Iris pigment epithelial cell (primary cell): ENCODE measurements at places on chromosomes 12 and 14.
A peak's percentile ranks its signal among the peaks of the same experiment; 100 is the strongest.

DNA sequence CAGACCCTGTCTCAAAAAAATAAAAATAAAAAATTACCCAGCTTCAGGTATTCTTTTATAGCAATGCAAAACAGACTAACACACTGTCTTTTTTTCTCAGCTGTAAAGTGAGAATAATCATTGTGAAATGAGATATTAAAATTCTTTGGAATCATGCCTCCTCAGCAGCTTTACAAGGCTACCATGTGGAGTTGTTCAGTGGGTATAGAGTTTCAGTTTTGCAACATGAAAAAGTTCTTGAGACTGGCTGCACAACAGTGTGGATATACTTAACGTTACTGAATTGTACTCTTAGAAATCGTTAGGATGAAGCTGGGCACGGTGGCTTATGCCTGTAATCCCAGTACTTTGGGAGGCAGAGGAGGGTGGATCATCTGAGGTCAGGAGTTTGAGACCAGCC is 15.7 kb upstream of the MAPKAPK5 start:
- peak; percentile 41 for DNase-seq

- DNase-seq = no peak
Observed at GRCh38 chr14:73802431-73803188, 49.0 kb upstream of the PTGR2 start.

DNA sequence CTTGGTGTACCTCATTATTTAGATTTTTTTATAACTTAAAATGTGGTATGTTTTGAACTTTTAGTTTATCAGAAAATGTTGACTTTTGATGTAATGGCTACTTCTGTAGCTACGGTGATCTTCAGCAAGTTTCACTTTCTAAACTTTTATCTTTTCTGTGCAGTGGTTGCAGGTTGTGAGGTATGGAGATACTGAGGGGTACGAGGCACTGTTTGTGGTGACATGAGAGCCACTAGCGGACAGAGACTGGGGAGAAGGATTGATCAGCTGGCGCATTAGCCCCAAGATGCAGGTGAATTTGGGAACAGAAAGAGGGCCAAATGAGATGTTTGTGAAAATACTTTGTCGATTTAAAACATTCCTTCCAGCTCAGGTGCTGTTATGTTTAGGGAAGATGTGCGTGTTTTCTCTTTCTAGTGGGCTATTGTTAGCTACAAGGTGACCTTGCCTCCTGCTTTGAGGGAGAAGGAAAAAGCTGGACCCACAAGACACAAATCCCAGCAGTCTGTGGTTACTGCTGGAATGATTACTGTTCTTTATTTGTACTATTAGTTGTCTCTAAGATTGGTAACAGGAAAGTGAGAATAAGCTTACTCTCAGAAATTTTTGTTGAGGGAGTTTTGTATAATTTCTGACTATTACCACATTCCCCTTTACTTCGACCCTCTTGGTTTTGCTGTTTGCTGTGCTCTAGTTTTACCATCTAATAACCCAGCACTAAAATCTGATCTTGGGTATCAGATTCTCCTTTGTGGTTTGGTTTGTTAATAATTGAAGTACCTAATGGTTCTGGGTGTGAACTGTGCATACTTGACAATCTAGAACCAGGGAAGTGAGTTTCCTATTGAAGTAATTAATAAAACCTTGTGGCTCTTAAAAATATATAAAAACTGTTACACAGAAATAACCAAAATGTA is 61.7 kb downstream of the FBXO34 start:
- no peak for DNase-seq

DNA sequence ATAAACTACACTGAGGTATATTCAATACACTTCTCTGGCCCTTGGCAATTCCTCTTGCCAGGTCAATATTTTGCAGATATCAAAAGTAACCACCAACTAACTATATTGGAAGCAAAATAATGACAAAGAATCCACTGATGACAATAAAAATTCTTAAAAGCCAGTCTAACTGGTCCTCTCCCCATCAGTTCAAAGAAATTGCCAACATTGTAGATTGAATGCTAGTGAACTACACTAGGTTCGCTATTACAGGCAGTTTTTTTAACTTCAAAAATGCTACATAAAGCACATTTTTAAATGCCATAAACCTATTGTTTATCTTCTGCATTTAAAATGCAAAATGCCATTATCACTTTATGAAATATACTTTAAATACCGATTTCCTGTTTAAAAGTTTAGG is 4.0 kb downstream of the CDK17 start:
- DNase-seq = no peak

DNA sequence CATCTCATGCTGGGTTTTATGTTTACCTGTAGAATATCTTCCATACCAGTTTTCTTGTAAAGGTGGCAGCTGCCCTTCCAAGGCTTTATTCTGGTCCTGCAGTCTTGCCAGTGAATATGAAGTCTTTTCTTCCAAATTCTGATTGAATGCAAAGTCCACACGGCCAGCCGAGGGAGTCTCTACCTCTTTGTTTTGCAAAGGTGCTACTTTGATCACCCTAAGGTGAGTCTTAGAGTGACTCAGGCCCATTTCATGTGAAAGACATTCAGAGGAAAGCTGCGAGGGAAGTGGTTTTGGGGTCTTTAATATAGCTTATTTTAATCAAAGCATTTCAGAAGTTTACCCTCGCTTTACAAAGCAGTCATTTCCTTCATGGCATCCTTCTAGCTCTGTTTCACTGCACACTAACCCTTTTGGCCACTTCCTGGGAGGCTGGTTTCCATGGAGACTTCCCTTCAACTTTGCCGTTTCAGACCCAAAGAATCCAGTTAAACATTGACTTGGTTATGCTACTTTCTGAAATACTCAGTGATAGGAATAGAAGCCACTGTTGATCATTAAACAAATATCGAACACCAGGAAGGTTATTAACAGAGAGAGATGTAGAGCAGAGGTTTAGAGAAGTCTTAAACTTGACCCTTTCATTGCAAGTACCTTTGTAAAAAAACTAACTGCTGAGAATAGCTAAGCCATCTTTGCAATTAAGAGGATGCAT is at the start of gene CCDC198:
CCDC198 (minus strand) TSS at position 391 of the 715 bp plus-strand sequence; CDS start at position 249, 142 bp downstream.
- no peak for DNase-seq

DNA sequence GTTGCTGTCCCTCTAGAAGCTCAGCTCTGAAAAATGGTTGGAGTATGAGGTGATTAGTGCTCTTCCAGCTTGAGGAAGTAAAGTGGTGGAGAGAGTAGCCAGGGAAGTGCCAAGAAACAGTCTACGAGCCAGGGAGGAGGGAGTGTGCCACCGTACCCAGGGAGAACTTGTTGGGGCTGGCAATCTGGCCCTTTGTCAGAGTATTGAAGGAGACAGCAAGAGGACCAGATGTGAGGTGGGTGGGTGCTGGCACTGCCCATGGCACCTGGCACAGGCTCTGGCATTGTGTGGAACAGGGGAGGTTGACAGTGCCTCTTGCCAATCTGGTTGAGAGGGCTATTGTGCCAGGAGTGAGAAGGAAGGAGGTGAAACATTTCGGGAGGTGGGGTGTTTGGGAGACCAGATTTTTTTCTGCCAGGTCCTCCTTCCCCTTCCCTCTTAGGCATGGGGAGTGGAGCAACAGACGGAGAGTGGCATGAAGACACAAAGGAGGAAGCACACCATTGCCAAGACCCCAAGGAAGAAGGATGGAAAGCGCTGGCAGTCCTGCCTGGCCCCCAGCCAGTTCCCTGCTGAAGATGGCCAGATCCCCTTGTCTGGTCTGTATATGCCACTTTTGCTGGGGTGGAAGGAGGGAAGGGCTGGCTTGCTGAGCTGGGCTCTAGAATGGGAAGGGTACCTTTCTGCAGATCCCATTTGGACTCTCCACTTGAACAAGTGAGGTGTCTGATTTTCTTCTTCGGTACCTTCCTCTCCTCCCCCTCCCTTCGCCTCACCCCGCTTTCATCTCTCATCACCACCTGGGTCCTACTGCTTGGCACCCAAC is 37.5 kb downstream of the ZFHX2 start:
- no peak for DNase-seq

GRCh38 chr12:112961074-112961473 is 17.2 kb upstream of the OAS2 start:
- DNase-seq = no peak

- no peak for DNase-seq
Observed at GRCh38 chr12:27351476-27351875, 18.8 kb downstream of the BMAL2 start.

DNA sequence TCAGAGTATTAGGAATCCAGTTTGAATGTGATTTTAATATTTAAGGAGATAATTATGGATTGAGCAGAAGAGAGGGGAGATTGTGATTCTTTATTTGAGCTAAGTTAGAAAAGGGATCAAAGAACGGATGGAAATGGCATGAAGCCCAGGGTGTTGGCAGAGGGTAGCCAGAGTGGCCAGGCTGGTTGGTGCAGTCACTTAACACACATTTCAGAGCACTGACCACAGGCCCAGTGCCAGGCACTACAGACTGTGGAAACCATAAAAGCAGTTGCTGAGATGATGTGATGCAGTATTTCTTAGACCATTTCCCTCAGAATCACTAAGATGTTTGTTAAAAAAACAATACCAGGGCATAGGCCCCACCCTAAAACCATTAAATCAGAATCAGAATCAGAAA is 167.7 kb upstream of the AMIGO2 start:
- no peak for DNase-seq

GRCh38 chr14:74562515-74563232 is 49.4 kb downstream of the LTBP2 start:
- DNase-seq = peak; percentile 46

- DNase-seq = no peak
Observed at GRCh38 chr12:31260840-31261239, 65.1 kb downstream of the SINHCAF start.

DNA sequence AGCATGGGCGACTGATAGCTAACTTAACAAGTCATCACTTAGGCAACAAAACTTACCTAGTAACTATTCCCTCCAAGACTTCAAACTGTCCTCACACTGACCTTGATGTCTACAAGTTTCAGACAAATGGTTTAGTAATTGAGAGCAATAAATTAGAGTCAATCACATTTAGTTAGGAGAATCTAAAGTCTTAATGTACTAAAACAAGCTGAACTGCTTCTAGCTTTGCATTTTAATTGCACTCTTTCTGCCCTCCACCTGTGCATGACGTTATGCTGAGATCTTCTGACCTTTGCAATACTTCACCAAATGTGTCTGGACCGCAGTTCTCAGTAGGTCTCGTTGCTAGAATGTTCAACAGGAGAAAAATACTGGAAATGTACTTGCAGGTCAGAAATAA is 158.0 kb downstream of the PIK3C2G start:
- DNase-seq = no peak

GRCh38 chr12:101018540-101018939 is 191.5 kb downstream of the SLC5A8 start:
- DNase-seq = peak; percentile 96

- no peak for DNase-seq
Observed at GRCh38 chr12:124938108-124938507, 23.7 kb upstream of the UBC start.

DNA sequence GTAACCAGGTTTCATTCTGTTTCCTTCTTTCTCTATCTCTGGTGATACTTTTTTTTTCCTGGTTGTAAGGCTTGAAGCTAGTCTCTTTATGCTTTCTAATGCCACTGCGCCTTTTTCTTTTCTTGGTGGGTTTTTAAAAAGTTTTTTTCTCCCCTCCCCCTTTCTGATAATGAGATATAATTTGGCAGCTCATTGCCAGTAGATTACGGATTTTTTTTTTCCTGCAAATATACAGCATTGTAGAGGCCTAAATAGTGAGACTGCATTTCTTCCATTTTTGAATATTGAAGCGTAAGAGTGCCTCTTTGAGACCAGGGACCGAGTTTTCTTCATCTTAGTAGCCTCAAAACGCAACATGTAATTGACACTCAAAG is 1.1 kb downstream of the PAPOLA start:
- DNase-seq = no peak

GRCh38 chr12:3149515-3150307 is 72.5 kb downstream of the TSPAN9 start:
- no peak for DNase-seq

DNA sequence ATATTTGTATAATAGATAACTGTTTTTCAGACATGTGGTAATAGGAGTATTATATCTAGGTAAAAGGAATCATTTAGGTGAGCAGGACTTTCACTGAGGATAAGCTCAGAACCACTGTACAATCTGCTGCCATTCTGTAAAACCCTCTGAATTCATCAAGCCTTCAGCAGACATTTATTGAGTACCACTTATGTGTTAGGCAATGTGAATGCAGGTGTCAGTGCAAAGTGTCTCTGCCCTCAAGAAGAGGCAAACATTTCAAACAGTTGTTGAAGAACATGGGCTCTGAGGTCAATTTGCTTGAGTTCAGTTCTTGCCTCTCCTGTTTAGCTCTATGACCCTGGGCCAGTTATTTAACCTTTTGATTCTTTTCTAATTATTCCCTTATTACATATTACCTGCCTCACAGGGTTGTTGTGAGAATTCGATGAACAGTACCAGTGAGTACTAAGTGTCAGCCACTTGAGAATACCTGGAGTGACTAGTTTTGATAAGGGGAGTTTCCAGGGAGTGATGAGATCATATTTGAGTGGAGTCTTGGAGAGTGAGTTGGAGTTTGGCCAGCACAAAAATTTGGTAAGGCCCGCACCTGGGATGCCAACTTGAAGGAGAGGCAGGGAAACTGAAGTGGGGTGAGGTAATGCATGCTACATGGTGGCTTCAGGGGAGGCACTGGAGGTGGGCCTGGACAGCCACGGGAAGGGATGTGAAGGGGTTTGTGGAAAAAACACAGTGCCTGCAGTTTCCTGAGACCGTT is 33.7 kb downstream of the RASSF8 start:
- DNase-seq = no peak

DNA sequence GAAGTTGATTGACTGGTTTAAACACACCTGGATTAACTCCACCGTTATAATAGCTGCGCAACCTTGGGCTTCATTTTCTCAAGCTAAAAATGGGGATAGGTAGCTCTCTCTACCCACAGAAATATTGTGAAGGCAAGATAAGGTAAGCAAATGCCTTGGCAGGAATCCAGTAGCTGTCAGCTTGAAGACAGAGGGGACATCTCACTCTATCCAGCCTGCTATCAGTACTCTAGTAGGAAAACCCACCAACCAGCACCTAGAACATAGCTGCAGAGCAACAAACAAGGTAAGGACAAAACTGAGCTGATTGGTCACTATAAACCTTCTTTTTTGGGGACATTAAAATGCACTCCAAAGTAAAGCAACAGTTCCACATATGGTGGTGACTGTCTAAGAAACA is 7.7 kb downstream of the CSRP2 start:
- DNase-seq = no peak
